ENCODE measurements at places on chromosomes 16 and 17.
A peak's percentile ranks its signal among the peaks of the same experiment; 100 is the strongest.

DNA sequence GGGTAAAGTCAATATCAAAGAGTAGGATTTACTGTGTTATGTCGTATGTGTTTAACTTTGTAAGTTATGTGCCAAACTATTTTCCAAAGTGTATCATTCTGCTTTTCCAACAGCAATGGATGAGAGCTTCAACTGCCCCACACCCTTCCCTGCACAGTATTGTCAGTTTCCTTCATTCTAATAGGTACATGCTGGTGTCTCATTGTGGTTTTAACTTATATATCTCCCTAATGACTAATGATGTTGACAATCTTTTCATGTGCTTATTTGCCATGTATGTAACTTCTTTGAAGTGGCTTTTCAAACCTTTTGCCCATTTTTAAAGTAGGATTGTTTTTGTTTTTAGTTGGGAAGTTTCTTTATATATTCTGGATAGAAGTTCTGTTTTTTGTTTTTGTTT, 3.8 kb downstream of the DDX19B start:
- no peak for DNase-seq

- peak; percentile 53 for DNase-seq
These were observed at the start of gene LRRC75A for GRCh38 chr17:16491703-16492612. TSS of gene LRRC75A (minus strand) at chr17:16492193. CDS start at chr17:16491990, 203 bp downstream.

GRCh38 chr17:7403043-7403726, 712 bp downstream of the TMEM256 start:
- no peak for DNase-seq

DNA sequence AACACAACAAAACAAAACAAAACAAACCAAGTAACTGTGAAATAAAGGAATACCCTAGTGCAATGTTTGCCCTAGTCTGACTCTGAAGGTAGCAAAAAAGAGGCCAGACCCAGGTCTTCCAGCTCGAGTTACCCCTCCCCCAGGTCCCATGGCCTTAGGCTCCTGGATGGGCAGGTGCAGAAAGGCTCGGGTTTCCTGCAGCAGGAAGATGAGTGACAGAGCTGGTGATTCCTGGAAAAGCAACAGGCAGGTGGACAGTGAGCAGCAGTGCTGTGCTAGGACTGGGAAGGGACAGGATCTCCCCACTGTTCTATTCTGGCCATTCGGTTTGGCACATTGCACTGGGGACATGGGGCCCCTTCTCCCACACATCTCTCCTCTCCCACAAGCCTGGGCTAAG, 42.9 kb upstream of the MRTFB start:
- DNase-seq = no peak

DNA sequence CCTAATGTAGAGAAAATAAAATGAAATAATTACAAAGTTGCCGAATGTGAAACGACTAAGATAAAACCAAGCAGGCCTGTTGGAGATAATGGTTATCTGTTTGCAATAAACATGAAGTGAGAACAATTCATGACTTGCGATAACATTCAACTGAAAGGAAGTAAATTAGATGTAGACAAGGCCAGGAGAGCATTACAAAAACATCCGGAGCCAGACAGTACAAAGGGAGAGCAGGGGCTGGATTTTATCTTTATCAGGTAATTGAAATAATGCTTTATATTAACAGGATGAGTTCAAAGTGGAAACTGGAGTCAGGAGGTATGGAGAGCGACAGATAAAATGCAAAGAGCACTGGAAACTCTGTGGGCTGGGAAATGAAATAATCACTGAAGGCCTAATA, 265.6 kb upstream of the GOT2 start:
- DNase-seq = no peak

- no peak for DNase-seq
These were observed 397.7 kb upstream of the TNRC6C start for GRCh38 chr17:77560841-77561240.

DNA sequence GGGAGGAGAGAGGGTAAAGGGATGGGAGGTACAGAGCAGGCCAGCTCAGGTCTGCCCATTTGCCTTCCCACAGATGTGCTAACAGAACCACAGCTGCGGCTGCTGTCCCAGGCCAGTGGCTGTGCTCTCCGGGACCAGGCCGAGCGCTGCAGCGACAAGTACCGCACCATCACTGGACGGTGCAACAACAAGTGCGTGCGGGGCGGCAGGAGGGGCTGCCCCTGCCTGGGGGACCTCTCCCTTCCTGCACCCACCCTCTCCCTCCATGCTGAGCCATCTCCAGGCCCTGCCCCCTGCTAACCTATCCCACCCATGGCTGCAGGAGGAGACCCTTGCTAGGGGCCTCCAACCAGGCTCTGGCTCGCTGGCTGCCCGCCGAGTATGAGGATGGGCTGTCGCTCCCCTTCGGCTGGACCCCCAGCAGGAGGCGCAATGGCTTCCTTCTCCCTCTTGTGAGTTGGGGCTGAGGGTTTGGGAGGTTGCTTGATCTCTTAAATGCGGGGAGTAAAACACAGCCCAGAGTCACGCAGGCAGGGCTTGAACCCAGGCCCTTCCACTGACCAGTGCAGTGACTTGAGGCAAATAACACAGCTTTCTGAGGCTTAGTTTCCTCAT, 1.2 kb downstream of the EPX start:
- DNase-seq = no peak
